ENCODE measurements at places on chromosomes 6 and 20.

DNA sequence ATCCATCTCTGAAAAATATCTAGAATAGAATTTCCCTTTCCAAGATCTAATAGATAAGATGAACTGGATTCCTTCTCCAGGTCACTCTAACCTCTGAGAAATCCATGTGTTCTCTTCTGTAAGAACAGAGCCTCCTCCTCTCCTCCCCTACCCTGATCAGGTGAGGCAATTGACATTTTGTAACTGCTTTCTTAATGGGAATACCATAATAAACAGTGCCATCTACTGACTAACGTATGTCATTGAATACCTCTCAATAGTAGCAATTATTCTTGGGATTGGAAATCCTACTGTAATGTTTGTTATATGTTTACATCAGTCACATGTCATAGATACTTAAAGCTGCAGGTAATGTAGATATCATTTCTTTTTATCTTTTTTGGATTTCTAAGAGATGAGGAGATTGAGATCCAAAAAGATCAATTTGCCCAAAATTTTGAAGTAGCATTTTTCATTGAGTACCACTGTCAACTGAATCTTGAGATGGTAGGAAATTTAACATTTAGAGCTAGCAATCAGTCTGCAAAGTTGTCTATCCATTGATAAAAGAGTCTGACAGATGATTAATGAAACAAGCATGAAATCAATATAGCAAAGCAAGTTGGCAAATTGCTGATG, 365.8 kb upstream of the HSF2 start:
- no peak for DNase-seq

DNA sequence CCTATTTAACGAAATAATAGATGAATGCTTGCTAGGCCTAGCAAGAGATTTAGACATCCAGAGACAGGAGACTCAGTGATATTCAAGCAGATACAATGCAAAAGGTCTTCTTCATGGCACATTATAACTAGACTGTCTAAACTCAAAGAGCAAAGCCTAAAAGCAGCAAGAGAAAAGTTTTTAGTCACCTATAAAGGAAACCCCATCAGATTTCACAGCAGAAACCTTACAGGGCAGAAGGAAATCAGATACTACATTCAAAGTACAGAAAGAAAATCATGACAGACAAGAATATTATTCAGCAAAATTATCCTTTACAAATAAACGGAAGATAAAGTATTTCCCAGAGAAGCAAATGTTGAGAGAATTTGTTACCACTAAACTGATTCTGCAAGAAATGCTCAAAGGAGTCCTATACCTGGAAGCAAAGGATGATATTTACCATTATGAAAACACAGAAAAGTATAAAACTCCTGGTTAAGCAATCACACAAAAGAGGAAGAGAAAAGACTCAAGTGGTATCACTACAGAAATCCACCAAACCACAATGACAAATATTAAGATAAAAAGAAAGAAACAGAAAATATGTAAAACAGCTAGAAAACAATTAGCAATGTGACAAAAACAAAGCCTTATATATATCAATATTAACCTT, 333.7 kb downstream of the MEI4 start:
- no peak for DNase-seq

- DNase-seq: no peak
These were observed 17.2 kb downstream of the STK35 start for GRCh38 chr20:2118783-2119182.

- no peak for DNase-seq
These were observed 94.8 kb upstream of the AFDN start for GRCh38 chr6:167731731-167732422.

GRCh38 chr6:28771401-28772267, 152.2 kb downstream of the TRIM27 start:
- DNase-seq: no peak

GRCh38 chr6:155327326-155328073, 13.2 kb upstream of the TFB1M start:
- peak; percentile 50 for DNase-seq

GRCh38 chr20:55456316-55456940, 548.9 kb downstream of the CBLN4 start:
- no peak for DNase-seq

DNA sequence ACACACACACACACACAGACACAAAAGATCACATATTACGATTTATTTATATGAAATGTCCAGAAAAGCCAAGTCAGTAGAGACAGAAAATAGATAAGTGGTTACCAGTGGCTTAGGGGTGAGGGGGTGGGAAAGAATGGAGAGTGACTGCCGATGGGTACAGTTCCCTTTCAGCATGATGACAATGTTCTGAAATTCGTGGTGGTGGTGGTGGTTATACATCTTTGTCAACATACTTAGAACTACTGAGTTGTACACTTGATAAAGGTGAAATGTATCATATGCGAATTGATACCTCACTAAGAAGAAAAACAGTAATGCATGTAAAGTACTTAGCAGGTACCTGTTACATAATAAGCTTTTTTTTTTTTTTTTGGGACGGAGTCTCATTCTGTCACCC, 124.3 kb downstream of the SCAF8 start:
- DNase-seq: no peak

GRCh38 chr6:23873161-23873560, 252.9 kb upstream of the NRSN1 start:
- DNase-seq: no peak

- no peak for DNase-seq
These were observed 6.5 kb upstream of the DST start for GRCh38 chr6:56649053-56649769.

DNA sequence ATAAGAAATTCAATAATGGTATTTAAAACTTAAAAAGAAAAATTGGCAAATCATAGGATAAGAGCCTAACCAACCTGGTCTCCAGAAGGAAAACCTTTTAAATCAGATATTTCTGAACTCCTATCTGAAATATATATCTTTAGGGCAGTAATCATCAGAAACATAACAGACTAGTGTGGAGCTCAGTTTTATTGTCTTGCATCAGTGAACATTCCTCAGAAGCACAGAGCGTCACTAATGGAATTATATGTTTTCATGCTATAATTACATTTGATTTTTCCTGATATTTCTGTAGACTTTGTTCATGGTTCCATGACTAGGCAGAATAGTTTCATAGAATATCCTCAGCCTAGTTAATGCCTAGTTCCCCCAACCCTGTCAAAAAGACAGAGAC, 262.2 kb downstream of the EYA4 start:
- DNase-seq: no peak

DNA sequence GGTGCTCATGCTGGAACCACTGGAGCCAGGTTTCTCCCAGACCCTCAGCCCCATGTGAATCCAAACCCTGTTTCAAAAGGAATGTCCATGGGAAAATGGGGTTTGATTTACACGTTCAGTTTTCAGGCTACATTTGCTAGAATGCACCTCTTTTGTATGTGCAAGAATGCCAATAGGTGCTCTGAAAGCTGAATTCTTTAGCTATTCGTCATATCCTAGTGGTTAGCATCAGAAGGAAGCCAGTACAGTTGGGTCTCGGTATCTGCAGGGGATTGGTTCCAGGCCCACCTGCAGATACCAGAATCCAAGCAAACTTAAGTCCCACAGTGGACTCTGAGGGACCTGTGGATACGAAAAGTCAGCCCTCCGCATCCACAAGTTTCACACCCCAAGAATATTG, 93.4 kb downstream of the UST start:
- DNase-seq: no peak

GRCh38 chr6:72798196-72798595, 176.3 kb downstream of the KCNQ5 start:
- DNase-seq: no peak

GRCh38 chr6:135084001-135084915, 29.6 kb upstream of the HBS1L start:
- DNase-seq: no peak

DNA sequence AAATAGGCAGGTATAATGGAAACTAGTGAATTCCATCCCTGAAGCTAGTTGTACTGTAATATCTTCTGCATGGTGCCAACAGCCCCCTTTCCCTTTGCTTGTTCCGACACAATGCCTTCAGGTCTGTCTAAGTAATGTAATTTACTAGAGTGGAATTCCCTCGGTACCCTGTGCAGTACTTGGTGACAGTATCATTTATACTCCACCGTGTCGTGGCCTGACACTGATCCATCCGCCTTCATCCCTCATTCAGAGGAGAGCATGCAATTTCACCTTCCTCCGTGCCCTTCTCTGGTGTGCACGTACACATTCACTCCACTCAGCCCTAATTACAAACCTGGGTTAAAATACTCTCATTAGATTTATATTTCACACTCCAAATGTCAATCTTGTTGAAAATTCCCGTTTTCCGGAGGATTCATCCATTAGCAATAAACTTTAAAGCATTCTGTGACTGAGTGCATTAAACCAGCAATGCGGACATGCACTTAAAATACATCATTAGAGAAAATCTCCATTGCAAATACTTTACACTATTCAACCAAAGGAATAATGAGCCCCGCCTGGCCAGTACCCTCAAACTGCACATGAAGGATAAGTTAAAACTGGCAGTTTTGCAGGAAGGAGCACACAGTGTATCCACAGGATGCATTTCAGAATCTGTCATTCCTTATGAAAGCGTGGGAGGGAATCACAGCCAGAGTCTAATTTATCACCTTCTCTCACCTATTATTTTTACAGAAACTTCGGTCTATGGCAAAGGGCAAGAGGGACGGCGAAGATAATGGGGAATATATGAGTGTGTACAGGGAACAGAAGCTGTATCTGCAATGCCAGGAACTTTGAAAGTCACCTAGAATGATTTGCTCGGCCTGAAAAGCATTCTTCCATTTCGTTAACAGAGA, 182.5 kb downstream of the GJA10 start:
- DNase-seq: no peak

GRCh38 chr6:31172973-31173384, 2.5 kb upstream of the POU5F1 start:
- DNase-seq: no peak

GRCh38 chr20:11230999-11231398, 557.2 kb upstream of the JAG1 start:
- no peak for DNase-seq

DNA sequence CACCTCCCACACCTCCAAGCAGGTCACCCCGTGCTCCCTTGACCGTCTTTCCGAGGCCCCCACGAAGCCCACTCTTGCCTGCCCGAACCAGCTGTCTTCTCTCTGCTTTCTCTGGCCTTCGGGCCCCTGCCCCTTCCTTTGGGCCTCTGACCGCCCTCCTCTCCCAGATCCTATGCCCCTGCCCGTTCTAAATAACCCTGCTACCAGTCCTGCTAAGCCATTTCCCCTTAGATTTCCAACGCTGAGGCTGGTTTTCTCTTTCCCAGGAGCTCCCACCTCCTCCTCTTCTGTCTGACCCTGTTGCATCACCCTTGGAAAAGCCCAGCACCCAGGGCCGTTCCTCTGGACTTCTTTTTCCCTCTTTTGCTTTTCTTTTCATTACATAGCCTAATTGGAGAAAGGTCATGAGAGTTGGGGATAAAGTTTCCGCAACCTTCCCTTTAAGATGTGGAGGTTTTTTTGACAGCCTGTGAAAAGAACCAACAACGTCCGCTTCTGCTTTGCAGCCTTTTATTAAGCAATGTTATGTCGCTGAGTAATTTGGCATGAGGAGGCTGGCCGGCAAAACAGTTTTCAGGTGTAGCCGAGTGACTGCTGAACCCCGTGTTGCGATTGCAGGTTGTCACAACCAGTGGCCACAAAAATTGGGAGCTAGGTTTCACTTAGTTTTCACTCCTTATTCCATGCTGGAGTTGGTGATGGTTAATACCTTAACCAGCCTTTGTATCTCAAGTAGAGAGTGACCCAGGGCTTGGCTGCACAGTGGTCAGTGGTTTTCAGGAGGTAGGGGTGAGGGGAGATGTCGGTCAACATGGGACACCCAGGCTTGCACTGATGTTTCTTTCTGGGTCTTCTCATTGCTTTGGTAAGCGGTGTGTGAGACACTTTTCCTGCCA, 970 bp downstream of the BLTP3A start:
- DNase-seq: peak; percentile 27

DNA sequence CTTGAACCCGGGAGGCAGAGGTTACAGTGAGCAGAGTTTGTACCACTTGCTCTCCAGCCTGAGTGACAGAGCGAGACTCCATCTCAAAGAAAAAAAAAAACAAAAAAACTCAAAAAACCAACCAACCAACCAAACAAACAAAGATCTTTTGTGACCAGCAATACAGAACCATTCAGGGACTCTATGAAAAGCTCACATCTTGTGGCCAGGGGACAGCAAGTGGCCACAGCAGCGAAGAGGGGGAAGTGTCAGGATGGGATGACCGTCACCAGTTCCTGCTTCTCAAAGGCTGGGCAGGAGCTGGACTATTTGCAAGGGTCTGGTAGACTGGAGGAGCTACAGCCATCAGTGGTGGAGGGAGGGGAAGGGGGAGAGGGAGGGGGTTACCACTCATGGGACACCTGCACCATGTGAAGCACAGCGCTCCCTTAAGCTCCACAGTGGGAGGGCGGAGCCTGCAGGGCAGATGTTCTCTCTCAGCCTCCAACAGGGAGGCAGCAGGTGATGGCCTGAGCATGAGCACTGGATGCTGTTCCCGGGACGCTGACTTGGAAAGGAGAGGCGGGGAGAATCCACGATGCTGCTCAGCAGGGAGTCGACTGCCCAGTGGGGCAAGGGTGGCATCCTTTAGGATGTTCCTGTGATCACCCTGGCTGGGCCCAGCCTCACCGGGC, 19.7 kb upstream of the ULBP3 start:
- no peak for DNase-seq

GRCh38 chr6:11203306-11204004, 29.0 kb downstream of the NEDD9 start:
- no peak for DNase-seq

DNA sequence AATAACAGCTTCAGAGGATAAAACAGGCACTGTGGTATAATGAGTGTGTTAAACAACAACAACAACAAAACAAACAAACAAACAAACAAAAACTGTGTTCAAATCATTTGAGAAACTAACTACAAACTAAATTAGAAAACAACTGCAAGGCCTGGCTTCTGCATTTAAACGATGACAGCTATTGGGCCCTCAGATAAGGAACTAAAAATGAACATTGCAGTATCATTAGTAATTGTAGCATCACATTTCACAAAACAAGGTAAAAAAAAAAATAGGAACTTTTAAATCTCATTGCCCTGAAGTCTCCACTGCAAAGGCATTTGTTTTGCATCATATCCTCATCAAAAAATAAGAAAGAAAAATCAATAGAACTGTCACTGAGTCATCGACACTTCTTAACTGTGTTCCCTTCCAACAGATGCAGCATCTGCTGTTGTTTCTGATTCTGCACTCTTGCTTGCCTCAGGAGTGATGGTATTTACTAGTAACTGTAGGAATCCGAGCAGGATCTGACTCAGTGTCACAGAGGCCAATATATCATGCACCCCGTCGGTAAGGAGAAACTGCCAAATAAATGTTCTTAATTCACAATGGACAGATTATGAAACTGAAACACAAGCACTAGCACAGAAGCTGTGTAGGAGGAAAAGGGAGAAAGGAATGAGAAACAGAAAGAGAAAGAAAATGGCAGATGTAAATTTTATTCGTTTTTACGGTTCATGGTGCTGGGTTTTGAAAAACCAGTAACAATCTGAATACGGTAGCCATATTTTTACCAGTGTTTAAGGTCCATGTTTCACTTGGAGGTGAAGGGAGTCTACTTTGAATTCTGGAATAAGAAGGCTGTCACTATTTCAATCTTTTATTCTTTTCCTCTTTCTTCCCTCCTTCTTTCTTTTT, 365.7 kb upstream of the EPHA7 start:
- DNase-seq: no peak

- DNase-seq: no peak
These were observed 414.3 kb downstream of the KIF16B start for GRCh38 chr20:16158976-16159286.

GRCh38 chr20:46464451-46464850, 48.9 kb downstream of the ZNF334 start:
- DNase-seq: no peak

All from activated T-cell treated with anti-CD3 and anti-CD28 coated beads, Interleukin-2, amount 50 U/mL, for 48 hours (primary cell).